ENCODE measurements at places on chromosomes 4 and X.

DNA sequence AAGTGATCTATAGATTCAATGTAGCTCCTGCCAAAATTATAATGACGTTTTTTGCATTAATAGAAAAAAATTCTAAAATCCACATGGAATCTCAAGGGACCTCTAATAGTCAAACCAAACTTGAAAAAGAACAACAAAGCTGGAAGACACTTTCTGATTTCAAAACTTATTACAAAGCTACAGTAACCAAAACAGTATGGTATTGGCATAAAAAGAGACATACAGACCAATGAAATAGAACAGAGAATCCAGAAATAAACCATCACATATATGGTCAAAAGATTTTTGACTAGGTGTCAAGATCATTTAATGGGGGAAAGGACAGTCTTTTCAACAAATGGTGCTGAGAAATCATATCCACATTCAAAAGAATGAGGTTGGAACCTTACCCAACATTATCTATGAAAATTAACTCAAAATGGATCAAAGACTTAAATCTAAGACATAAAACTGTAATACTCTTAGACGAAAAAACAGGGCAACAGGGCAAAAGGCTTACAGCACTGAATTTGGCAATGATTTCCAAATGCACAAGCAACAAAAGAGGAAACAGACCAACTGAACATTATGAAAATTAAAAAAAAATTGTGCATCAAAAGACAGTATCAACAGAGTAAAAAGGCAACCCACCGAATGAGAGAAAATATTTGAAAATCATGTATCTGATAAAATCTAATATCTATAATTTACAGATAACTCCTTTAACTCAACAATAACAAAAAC, 3.9 kb downstream of the FBXO8 start:
- DNase-seq, result no peak

DNA sequence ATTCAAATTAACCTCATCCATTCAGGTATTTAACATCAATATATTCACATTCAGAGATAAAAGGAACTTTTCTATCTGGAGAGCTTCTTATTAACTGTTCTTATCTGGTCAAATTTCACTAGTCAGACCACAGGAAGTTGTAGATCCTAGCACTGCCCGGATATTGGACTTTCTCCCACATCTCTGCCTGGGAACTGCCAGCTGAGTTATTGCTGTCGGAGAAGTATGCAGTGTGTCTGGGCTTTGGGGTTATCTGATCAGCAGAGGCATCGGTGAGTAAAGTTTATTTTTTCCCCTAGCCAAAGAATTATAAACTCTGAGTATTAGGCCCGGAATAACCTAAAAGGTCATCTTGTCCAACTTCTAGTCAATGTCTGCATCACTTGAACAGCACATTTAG, 45.1 kb downstream of the OR13H1 start:
- DNase-seq, result no peak

DNA sequence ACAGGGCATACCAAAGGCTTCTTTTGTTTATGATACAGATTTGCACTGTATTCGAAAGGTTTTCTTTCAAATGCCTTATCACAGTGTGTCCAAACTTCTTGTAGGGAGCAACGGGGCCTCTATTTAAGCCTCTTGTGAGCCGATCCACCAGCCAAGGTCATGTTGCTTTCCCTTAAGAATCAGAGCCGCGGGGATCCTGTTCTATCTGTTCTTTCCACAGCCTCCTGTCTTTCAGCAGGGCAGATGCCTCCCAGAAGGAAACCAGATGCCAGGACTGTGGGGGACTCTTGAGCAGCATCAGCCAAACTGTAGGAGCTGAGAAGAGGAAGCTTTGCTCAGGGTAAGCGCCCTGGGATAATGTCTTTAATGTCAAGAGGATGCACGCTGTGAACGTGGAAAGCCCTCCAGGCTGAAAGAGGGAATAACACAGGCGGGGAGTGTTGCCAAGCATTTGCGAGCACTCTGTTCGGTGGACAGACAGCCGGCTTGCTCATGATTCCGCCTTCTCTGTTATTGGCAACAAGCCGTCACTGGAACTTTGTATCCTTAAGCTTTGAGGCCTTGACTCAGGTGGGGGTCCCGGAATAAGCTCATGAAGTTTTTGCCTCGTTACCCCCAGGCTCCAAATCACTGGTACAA, 279.8 kb upstream of the FRG1 start:
- DNase-seq, result no peak

- DNase-seq, result no peak
These were observed 110.6 kb upstream of the CBR4 start for GRCh38 chr4:169120624-169121023.

- DNase-seq, result no peak
These were observed 27.6 kb downstream of the HTRA3 start for GRCh38 chr4:8297141-8297601.

GRCh38 chr4:155795991-155796390, 37.2 kb downstream of the GUCY1B1 start:
- no peak for DNase-seq

- DNase-seq, result peak; percentile 32
These were observed 783 bp downstream of the RBPJ start for GRCh38 chr4:26321373-26322221.

DNA sequence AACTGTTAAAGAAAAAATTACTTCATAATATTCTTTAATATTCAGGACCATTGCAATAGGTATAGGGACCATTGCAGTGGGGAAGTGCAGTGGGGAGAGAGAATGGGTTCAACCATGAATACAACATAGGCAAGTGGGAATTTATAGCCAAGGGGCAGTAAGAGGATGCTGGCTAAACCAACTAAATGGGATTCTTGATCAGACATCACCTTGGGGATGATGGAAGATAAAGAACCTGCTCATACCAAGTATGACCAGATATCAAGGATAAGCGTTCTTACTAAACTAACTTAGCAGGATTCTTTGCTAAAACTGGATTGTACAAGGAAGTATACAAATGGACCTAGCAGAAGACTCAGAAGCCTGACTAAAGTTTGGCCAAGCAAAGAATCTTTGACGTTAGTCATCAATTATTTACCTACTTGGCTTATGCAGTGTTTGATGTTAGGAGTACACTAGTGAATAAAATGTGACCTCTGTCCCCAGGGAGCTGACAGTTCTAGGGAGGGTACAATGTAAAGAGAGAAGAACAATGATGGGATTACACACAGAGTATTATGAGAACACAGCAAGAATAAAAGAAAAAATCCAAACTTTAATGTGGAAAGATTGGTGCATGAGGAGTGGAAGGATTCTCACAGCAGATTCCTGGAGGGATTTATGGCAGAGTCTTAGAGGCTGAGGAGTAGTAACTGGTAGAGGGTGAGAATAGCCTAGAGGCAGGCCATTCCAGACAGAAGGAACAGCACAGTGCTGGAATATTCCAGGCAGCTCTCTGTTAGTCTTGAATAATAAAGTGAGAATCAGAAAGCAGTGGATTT, 54.7 kb upstream of the MYOZ2 start:
- DNase-seq, result no peak

DNA sequence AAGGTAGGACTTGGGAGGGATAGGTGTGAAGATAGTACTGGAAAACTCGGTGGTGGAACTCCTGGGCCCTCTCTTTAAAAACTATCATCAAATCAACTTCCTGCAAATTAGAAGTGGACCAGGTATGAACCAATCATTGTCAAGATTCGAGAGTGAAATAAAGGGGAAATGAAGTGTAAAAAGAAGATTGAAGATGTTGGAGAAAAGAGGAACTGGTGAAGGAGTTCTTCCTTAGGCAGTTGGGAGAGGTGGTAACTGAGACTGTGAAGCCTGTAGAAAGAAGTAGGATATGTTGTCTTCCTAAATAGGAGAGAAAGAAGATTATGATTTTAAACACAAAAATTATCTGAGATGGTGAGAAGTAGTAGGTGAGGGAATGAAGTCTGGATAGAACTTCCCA, 212.2 kb downstream of the PPP1R2C start:
- DNase-seq, result no peak

DNA sequence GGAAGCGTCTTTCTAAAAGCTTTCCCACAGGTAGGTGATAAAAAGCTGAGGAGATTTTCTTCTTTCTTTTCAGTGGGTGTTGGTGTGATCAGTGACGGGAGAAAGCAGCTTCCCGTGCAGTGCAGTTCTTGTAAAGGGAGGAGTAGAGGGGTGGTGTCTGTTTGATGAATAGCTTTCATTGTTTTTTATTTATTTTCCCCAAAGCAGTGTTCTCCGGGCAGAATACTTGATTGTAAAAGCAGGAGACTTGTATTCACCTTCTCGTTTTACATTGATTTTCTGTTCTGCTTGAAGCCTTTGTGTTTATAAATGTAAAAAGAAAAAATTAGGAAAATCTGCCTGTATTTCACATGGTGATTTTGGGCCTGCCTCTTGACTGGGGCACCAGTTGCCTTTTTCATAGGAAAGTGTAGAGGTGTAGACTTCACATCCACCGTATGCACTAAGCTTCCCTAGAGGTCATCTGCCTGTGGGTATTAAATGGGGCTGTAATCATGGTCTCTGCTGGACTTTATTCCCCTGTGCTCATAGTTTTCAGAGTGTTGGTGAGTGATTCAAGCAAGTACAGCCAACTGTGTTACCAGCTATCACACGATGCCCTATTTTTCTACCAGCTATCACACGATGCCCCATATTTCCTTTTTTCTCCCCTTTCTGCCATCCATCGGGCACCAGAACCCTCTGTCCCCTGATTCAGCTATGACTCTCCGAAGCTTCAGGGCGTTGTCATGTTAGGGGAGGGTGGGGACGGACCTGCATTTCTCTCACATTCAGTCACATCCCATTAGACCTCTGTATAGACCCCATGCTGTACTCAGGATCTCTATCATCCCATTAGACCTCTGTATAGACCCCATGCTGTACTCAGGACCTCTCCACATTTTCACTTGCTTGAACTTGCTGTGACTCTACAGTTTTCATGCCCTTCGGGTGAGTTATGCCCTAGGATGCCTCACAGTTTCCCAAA, 526.5 kb downstream of the TRIML1 start:
- no peak for DNase-seq

GRCh38 chr4:182918791-182919302, 1.7 kb upstream of the DCTD start:
- DNase-seq, result no peak

- no peak for DNase-seq
These were observed 316.9 kb upstream of the TET2 start for GRCh38 chr4:104829761-104830160.

- DNase-seq, result no peak
These were observed 515.0 kb upstream of the FAT1 start for GRCh38 chr4:187238646-187239045.

DNA sequence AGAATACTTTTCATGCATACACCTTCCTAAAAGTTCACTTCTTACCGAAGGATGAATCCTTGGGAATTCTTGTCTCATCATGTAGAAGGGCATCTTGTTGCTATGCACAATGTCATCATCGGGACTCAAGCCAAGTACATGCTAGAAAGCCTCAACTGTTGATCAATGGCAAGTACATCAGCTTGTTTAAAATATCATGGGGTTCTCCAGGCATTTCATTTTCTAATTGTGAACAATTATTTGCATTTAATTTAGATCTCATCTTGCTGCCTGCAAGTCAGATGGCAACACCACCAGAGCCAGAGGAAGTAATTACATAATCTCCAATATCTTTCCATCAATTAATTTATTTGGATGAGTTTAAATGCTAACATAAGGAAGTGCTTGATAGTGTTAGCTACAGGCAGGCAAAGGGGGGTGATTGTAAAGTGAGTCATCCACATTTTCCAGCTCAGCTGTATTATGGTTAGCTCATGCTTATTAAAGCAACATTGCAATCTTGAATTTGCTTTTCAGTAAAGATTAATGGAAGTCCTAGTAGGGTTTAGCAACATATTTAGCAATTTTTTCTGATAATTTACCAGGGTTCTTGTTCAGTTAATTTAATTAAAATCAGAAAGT, 356.5 kb downstream of the CBLL2 start:
- DNase-seq, result no peak

- DNase-seq, result no peak
These were observed 51.4 kb upstream of the SOD3 start for GRCh38 chr4:24743927-24744326.

DNA sequence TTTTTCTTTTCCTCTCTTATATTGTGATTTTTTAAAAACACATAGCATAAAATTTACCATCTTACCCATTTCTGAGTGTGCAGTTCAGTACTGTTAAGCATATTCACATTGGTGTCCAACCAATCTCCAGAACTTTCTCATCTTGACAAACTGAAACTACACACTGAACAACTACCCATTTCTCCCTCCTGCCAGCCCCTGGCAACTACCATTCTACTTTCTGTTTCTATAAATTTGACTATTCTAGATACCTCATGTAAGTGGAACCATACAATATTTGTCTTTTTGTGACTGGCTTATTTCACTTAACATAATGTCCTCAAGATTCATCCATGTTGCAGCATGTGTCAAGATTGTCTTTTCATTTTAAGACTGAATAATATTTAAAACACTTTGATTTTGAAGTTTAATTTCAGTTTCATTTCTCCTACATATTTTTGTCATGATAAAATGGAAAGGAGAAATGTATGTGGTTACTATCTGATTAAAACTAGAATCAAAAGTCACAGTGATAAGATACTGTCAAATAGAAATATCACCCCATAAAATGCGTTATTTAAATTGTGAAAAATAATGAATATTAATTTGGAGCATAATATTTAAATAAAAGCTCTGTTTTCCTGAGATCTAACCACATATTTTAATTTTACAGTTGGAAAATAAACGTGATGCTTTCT, 122.8 kb downstream of the DIPK2B start:
- no peak for DNase-seq
